Fibroblast of skin of left quadriceps (primary cell): ENCODE measurements at places on chromosomes 6 and 20.

GRCh38 chr6:166864333-166864732, 92.0 kb downstream of the RNASET2 start:
- DNase-seq: no peak

GRCh38 chr6:55208478-55209458, 34.5 kb downstream of the HCRTR2 start:
- no peak for DNase-seq

DNA sequence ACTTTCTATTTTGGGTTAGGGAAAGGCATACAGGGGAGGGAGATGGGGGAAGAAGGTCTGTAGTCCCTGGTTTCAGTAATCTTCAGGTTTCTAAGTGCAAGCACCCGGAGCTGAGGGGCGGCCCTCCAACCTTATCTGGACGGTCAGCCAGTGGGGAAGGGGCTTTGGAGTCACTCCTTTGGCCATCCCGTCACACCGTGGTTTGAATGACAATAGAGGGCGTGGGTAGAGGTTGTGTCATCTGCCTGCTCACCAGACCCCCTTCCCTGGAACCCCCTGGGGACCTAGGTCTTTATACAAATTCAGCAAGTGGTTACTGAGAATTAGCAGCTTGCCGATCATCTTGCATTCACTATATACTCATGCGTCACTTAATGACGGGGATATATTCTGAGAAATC, 29.1 kb downstream of the STK35 start:
- no peak for DNase-seq

- DNase-seq: peak; percentile 83
Measured at GRCh38 chr6:142728910-142729481, 216.0 kb downstream of the HIVEP2 start.

DNA sequence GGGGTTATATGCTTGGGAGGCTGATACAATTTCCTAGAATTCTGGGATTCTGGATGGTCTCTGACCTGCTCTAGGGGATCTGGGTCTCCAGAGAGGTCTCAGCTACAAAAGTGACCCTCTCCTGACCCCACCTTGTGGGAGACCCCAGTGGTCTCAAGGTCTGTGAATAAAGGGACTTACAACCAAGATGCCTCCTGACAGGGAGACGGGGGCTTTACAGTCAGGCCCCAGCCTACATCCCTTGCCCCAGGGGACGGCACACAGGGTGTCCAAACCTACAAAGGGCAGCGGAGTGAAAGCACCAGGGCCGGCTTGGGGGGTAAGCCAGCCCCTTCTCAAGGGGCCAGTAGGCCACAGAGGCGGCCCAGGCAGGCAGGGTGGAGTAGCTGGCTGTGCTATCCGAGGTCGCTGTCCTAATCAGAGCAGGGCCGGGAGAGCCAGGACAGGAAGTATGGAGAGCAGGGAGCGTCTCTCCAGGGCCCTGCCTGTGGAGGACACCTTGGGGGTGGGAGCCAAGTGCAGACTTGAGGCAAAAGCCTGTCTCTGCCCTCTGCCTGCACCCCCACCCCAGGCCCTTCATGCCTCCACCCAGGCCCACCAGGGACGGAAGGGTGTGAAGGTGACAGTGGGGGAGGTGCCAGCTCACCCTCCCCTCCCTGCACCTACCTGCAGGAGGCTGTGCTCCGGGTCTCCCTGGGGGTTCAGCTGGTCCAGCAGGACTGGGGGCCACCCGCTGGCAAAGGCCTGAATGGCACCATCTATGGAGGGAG, 3.5 kb downstream of the GFRA4 start:
- DNase-seq: no peak

DNA sequence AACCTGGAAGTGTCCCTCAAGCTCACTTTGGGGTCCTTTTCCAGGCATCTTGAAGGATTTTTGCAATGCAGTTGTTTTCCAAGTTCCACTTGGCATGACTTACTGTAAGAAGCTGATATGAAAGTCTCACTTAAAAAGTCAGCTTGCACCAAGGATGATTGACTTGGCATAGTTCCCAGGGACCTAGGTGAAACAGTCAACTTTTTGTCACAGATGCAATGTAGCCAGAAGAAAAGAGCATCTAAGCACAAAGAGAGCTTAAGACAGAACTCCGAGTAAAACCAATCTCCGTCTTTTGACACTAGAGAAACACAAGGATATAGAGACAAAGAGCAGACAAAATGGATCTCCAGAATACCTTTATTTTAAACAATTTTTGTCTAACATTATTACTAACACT, 2.6 kb upstream of the ZSCAN12 start:
- no peak for DNase-seq

DNA sequence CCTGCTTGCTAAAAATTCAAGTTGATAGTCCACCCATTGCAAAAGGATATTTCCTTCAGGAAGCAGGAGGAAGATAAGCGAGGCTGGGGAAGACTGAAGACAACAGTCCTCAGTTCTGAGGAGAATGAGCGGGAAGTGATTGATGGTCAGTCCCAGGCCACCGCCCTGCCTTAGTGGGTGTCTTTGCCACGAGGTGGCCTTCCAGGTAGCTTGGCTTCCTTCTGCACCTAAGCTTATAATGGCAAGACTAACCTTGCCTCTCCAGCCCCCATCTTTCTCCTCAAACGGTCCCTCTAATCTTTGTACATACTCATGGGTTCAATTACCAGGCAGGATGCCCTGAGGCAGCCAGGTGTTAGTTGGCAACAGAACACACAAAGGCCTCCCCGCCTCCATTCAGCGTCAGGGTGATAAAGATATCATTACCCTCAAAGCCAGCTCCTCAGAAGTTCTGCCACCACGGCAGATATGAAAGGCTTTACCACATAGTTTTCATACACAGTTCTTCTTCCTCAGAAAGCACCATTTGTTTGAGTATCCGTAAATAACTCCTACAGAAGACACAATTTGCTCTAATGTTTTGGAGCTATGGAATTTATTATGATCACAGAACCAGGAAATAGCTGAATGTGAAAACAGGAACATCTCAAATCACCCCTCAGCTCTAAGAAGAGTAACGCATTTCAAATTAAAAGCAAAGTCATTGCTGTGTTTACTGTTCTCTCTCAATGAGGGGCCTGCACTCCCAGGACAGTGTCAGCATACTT, 249.4 kb downstream of the ATXN1 start:
- DNase-seq: no peak

- DNase-seq: no peak
Measured at GRCh38 chr20:18775633-18776032, 38.0 kb upstream of the SCP2D1 start.

GRCh38 chr6:153553627-153554026, 422.5 kb upstream of the RGS17 start:
- no peak for DNase-seq

DNA sequence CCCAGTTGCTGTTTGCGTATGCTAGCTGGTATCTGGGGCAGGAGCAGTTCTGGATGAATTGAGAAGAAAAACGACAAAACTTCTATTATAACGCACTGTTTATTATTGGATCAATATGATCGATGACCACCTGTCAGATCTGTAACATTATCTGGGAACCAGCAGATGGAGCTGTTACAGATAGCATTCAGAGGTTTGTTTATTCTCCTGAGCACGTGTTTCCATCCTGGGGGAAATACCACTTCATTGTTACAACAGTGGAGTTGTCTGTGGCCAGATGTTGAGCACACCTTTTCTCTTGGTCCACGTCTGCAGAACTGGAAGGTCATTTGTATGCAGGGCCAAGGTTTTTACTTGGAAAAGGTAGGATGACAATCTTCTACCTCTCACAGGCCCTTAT, 16.0 kb upstream of the NKX2-2 start:
- no peak for DNase-seq

GRCh38 chr20:16535277-16535676, 38.0 kb downstream of the KIF16B start:
- no peak for DNase-seq

GRCh38 chr6:121881974-121882667, 446.7 kb downstream of the GJA1 start:
- DNase-seq: peak; percentile 70

DNA sequence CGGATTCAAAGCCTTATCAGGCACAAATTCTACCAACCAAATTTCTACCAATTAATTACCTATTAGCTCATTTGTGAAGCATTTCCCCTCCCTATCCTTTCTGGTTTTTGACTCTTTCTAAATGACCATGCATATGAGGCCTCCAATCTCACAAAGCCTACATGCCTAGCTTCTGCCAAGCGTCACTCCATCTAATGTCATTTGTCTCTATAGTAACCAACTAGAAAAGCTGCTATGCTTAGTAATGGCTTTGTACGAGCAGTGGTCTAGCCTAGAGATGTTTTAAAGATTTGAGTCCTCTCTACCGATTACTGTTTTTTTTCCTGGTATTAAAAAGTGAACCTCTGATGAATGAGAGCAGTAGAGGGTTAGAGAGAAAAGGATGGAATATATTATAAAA, 4.8 kb upstream of the ASF1A start:
- no peak for DNase-seq

DNA sequence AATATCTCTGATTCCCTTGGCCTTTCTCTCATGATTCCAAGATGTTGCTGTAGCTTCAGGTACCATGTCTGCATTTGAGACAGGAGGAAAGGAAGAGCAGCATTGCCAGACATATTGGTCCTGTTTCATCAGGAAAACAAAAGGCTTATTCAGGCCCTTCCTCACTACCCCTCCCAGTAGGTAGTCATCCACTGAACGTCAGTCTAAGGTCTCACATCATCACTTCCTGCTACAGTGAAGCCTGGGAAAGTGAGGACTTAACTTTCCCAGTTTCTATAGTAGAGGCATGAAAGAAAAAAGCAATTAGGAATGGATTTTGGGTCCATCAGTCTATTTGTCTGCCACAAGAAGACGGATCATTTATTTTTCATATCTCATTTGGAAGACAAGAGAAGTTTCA, 85.7 kb upstream of the SOX4 start:
- no peak for DNase-seq

DNA sequence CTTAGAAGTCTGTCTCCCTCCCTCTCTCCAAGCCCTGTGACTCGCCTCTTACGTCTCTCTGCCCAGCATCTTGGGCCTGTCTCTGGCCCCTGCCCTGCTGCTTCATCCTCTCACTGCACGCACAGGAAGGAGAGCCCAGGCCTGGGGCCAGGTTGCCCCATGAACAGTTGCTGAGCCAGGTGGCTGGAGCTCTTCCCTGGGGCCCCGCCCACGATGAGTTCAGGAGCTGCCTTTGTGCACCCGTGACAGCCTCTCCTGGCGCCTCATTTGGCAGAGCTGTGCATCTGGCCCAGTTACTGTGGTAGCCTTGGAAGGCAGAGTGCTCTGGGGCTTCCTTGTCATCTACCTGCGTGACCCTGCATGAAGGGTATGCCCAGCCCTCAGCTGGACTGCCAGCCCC, 44.5 kb downstream of the SLC52A3 start:
- DNase-seq: no peak

- no peak for DNase-seq
Measured at GRCh38 chr6:20202324-20202658, 10.0 kb downstream of the MBOAT1 start.

- DNase-seq: no peak
Measured at GRCh38 chr20:38787870-38788269, 17.6 kb upstream of the PPP1R16B start.

DNA sequence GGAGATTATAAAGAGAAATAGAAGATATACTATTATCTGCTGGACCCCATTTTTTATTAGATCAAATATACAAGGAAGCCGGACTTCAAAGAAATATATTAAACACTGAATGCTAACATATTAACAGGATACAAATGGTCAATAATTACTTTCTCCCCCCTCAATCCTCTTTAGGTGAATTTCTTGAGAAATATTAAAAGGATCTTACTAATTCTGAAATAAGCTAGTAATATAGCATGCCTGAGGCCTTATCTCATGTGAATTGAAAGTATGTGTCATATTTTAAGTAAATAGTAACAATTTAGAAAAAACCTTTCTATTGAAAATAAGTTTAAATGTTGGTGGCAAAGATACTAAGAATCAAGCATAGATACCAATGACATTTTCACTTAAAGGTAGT, 954.7 kb upstream of the MAN1A1 start:
- no peak for DNase-seq

DNA sequence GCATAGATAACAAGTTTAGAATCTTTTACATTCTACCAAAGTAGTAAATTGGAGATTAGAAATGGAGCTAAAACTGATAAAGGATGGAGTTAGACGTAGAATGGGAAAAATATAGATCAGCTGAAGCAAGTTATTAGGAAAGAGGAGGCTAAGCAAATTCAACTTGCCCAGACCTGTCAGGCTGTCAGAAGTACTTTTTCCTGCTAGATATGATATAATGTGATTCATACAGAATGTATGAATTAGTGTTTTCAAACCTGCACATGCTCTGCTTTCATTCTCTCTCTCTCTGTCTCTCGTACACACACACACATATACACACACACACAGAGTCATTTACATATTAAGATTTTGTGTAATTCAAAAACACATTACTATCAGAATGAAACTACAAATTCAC, 133.2 kb upstream of the HDGFL1 start:
- no peak for DNase-seq

DNA sequence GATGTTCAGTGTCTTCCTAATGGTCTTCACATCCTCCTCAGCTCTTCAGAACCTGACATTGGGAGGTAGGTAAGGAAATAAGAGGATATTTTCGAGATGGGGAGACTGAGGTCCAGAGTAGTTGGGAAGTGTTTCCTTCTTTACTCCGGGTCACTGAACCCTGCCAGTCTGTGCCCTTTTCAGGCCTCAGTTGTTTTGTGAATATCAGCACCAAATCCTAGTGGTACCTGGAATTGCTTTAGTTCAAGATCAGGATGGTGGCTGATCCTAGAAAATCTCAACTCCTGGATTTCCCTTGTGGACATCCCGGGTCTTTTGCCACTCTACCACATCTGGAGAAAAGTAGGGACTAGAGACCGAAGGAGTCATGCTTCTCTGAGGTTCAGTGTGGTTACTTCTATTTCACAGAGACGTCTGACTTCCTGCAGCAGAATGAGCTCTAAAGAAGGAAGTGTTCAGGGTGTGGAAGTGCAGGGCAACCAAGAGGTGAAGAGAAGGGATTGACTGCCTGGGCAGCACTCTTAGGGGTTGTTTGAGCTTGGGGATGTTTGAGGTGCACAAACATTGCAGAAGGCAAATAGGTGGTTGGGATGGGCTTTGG, 995 bp downstream of the STK4 start:
- no peak for DNase-seq

DNA sequence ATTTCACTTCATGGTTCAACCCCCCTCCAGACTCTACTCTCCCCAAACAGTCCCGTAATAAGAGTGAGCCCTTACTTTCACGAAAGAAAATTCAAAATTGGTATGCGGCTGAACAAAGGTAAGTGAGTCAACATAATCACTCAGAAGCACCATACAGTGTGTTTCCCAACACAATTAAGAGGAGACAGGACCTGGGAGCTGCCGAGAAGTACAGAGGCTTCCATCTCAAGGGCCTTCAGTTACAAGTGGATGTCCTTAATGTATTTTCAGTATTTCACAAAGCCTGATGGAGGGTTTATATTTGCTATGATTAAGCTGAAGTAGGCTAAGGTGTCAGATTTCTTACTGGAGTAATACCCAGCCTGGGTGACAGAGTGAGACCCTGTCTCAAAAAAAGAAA, 51.1 kb downstream of the MYO6 start:
- no peak for DNase-seq

DNA sequence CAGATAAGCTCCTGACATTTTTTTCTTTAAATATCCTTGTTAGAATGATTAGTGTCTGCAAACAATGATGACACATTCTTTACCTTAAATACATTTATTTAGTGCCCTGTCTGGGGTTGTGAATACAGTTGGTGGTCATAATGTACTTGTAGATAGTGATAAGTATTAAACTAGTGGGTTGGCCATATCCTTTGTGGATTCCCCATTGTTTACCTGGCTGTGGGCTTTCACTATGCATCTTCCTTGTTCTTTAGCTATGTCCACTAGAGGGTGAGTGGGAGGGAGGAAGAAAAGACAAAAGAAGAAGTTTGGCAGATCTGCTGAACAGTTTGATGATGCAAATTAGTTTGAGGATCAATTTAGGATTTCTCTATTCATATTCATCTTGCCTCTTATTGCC, 15.7 kb downstream of the HS3ST5 start:
- no peak for DNase-seq

- DNase-seq: no peak
Measured at GRCh38 chr20:59032713-59033059, 551 bp upstream of the ATP5F1E start.
